ENCODE measurements at places on chromosomes 11 and 22. TPM values are rescaled to one million over a fixed set of nuclear protein-coding genes. Genes with fewer than 3 reads are reported as not detected.

Gene APOA5
- not detected for total RNA-seq

Gene PDGFB
- not detected for total RNA-seq

Gene TMEM135
- 6.0 TPM for total RNA-seq

Gene ACTN3
- total RNA-seq, result not detected

GRCh38 chr22:37043828-37044538 lies 7.6 kb upstream of the KCTD17 start:
- DNase-seq, result no peak

GRCh38 chr11:44602891-44603310 lies 37.4 kb downstream of the CD82 start:
- DNase-seq, result no peak

- peak; percentile 33 for DNase-seq
Measured at GRCh38 chr11:48107188-48107704, 109.4 kb upstream of the OR4B1 start.

GRCh38 chr22:19871845-19872778 lies 17.4 kb upstream of the GNB1L start:
- DNase-seq, result no peak

Gene ARCN1
- total RNA-seq, result 70.9 TPM

Gene TRIM21
- 22.5 TPM for total RNA-seq

Gene GRM5
- total RNA-seq, result not detected

GRCh38 chr22:39906207-39906606 lies 5.3 kb downstream of the GRAP2 start:
- DNase-seq, result no peak

- no peak for DNase-seq
Measured at GRCh38 chr22:46121523-46122287, 28.6 kb upstream of the PPARA start.

Gene ZNRD2
- total RNA-seq, result 109 TPM

GRCh38 chr22:46350646-46351045 lies 15.1 kb downstream of the TRMU start:
- DNase-seq, result no peak

DNA sequence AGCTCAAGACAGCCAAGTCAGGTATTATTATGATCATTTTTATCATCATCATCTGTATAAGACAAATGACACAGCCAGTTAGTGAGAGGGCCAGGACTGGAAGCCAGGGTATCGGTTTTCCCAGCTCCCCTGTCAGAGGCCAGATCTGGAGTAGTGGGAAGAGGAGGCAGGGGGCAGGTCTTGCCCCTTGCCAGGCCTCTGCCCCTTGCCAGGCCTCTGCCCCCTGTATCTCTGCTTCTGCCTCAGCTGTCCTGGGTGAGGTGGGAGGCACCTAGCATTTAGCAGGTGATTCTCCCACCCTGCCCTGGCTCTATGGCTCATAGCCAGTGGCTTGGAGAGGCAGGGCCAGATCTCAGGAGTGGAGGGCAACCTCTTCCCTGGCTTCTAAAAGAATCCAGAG lies 67.3 kb downstream of the PRDM11 start:
- DNase-seq, result no peak

- no peak for DNase-seq
Measured at GRCh38 chr11:15113381-15113780, 1.3 kb upstream of the INSC start.

DNA sequence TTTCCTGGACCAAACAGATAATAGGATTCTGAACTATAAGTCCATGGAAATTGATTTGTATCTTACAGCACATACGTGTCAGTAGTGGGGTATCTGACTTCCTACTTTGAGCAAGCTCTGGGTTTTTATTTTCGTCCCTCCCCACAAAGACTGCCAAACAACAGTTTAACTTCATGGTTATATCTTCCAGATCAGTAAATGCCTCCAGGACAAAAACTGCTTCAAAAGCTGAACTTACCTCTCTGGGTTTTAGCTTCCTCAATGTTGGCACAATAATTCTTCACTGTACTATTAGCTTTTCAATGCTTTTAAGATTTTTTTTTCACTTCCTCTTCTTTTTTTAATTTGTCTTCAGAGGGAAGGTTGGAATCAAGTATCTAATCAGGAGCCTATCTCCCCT lies 4.2 kb upstream of the DPF2 start:
- no peak for DNase-seq

- no peak for DNase-seq
Measured at GRCh38 chr11:99418927-99419720, 398.4 kb downstream of the CNTN5 start.

DNA sequence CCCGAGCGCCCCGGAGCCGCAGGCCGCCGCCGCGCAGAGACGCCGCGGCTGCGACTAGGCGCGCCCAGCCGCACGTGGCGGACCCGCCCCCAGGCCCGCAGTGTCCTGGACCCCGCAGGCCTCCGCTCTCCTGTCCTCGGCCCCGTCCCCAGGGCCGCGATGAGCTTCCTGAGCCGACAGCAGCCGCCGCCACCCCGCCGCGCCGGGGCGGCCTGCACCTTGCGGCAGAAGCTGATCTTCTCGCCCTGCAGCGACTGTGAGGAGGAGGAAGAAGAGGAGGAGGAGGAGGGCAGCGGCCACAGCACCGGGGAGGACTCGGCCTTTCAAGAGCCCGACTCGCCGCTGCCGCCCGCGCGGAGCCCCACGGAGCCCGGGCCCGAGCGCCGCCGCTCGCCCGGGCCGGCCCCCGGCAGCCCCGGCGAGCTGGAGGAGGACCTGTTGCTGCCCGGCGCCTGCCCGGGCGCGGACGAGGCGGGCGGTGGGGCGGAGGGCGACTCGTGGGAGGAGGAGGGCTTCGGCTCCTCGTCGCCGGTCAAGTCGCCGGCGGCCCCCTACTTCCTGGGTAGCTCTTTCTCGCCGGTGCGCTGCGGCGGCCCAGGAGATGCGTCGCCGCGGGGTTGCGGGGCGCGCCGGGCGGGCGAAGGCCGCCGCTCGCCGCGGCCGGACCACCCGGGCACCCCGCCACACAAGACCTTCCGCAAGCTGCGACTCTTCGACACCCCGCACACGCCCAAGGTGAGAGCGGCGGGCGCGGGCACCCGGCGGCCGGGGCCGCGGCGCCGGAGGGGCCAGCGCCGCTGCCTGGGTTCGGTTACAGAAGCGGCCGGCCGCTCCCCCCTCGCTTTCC lies 528 bp downstream of the WEE1 start:
- no peak for DNase-seq

Gene GSTT2
- total RNA-seq, result not detected

Gene PTS
- total RNA-seq, result 55.7 TPM

DNA sequence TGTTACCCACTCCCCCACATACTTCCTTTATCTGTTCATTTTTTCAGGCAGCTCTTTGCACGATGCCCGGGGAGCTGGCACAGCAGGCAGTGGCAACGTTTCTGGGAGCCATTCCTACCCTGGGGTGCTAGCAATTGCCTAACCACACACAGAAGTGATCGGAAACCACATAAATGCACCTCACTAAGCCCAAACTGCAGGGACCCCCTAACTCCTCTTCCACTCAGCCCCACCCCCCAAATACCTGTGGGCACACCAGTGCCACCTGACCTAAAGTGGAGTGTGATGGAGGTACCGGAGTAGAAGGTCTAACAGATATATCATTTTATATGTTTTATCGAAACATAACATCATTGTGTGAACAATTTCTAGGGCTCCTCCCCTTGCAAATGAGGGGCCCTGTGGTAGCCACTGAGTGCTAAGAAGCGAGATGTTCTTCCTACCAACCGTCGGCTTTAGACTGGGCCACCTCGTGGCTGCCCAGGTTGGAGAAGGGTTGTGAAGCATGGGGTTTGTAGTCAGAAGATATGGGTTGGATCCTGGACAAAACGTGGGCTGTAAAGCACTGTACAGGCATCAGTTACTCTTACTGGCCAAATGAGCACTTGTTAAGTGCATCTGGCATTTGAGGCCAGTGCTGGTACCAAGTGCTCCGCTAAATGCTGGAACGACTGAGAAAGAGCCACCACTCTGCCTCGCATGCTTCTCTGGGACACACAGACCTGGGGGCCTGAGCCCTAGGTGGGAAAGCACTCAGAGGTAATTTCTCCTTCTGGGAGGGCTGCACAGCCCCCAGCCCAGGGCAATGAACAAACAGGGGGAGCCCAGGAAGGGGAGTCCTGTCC lies 2.8 kb downstream of the MRGPRD start:
- DNase-seq, result peak; percentile 51

- no peak for DNase-seq
Measured at GRCh38 chr22:20290045-20290392, 21.9 kb upstream of the RTN4R start.

DNA sequence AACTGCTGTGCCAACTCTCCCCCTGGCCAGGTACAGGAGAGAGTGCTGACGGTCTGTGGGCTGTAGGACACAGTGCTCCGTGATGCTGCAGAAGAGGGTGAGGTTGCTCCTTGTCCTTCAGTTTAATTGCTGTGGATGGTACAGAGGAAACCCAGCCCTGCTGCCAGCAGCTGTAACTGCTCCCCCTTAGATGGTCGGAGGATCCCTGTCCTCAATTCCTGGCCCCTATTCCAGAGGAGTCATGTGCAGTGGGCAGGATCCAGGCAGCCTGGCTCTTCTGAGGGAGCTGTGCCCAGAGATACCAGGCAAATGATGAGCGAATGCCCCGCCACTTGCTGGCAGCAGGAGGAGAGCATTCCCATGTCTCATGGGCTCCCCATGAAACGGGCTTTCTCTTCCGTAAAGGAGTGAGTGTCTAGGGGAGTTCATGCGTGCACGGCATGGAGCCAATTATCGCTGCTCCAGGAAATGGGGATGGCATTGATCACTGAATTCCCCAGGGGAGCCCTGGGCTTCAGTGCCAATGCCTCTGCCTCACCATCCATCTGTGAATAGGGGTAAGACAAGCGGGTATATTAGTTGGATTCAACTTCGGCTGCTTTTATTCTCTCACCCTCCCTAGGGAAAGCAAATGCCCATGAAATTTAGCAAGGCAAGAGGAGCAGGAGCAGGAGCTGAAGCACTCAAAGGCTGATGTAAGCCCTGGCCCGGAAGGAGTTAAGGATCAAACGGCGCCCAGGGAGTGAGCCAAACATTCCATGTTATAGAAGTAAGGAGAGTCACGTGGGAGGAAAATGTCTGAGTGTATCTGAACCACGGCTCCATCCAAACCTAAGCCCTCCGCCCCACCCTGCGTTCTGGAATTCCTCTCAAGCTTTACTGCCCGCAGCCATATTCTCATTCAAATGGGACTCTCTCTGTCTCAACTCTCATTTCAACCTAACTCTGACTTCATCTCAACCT lies 51.0 kb upstream of the CSNK2A3 start:
- DNase-seq, result no peak

- DNase-seq, result no peak
Measured at GRCh38 chr11:116507849-116508695, 264.7 kb downstream of the BUD13 start.

GRCh38 chr11:101030015-101030414 lies 99.6 kb downstream of the PGR start:
- DNase-seq, result no peak

- DNase-seq, result no peak
Measured at GRCh38 chr11:56905936-56906335, 82.8 kb upstream of the OR5AK2 start.

Gene BDNF
- 23.6 TPM for total RNA-seq

GRCh38 chr11:114080769-114081168 lies 21.3 kb downstream of the ZBTB16 start:
- no peak for DNase-seq

DNA sequence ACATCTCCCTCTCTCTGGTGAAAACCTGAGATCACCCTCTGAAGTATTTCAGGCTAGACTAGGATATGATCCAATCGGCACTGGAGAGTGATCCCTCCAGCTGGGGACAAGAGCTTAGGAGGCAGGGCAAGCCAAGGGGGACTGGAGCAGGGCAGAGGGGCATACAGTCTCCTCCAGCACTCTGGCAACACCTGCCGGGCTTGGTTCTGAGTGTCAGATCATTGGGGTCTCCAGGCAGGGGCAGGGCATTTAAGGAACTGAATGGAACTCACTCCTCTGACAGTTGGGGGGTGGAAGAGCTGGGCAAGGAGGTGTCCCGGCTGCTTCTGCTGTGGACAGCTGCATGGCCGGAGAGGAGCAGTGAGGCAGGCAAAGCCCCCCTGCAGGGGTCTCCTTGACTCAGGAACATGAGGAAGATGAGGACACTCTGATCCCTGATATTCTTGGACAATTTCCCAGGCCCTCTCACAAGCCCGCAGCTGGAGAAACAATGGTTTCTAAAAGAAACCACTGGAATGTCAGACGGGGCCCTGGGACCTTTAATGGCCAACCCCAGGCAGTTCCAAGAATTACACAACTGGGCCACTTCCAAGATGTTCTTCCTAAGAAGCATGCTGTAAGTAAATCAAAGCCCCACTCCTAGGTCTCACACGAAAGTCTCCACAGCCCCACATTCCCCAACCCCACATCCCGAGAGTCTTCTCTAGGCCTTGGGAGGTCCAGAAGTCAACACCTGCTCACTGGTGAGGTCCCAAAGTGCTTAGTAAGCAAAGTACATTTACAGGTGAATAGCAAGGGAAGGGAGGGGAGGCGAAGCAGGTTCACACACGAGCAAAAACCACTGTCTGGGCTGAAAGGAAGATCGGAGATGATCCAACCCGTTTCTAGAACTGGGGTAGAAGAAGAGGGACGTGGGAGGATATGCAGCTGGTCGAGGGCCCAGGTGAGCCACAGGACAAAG lies 1.2 kb upstream of the CCDC86 start:
- peak; percentile 84 for DNase-seq

Gene TRIM51
- not detected for total RNA-seq

Gene ACR
- not detected for total RNA-seq

DNA sequence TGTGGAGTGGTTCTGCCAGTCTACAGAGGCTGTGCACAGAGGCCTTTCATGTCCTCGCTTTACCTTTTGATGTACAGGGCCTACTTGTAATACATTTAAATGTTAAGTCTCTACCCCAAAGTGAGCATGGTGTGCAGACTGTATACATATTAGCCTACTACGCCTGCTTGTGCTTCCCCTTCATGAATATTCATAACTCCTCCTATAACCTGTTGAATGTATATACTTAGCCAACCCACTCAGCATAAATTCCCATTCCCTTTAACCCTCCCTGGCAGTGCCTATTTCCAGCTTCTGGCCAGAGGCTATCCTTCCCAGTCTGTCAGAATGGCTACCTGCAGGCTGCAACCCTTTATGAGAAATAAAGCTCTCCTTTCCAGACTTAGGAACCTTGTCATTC lies 116.1 kb downstream of the WNT11 start:
- no peak for DNase-seq

GRCh38 chr22:43481568-43482317 lies 69.9 kb downstream of the MPPED1 start:
- DNase-seq, result no peak
